ENCODE measurements at places on chromosomes 3 and 15.

GRCh38 chr3:20853890-20854289 is 667.9 kb upstream of the SGO1 start:
- DNase-seq = no peak

- DNase-seq = no peak
Measured at GRCh38 chr15:67880651-67881182, 40.9 kb upstream of the RNU6-1 start.

DNA sequence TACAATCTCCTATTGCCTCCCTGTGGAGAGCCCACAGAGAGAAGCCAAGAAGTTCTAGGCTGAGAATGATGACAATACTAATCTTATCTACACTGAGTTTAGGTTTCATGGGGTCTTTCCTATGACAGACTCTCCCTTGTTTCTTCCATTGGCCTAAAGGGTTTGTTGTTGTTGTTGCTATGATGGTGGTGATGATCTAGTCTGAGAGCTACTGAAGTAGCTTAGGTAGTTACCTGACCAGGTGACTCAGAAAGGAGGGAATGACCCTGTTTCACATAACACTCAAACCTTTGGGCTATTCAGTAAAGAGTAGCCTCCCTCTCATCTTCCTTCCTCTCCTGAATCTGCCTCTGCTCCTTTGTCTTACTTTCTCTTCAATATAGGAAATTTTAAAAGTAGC is 170.2 kb downstream of the GMNC start:
- DNase-seq = no peak

GRCh38 chr15:68812597-68813431 is 7.9 kb downstream of the ANP32A start:
- no peak for DNase-seq

GRCh38 chr3:112647122-112647521 is 6.2 kb upstream of the CCDC80 start:
- DNase-seq = no peak

DNA sequence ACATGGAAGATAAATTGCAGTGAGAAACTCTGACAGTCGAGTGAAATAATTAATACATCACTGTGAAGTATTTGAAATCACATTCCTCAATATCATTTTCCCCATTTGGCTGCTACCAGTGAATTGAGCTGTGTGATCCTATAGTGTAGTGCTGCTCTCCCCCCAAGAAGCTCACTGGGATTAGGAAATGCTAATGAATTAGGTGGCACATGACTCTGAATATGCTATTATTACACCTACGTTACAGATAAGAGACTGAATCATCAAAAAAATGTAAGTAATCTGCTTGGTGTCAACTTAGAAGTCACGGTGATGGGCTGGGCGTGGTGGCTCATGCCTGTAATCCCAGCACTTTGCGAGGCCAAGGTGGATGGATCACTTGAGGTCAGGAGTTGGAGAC is 34.7 kb upstream of the SYNM start:
- no peak for DNase-seq

DNA sequence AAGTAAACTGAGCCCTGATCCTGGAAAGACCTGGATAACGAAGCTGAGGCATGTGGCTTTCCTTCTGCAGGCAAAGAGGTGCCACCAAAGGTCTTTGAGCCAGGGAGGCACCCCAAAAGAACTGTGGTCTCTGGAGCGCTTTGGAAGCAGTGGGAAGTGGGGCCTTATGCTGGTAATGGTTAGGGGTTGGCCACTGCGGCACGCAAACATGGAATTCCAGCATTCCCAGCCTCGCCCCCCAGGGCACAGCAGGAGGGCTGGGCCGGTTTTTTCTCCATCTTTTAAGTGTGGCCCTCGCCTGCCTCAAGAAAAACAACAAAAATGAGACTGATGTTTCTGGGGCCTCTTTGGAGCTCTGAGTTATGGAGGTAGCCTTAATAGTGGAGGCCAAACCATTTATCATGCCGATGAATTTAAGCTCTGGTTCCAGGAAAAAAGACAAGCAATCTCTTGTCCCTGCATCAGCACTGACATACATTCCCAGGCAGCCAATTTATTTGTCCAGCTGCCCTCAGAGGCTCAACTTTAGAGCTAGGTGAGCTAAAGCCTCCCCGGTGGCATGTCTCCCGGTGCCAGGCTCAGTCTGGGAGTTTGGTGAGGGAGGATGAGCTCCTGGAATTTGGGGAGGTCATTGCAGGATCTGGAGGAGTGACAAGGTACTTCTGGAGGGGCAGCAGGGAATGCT is 109.0 kb downstream of the TLE3 start:
- no peak for DNase-seq

DNA sequence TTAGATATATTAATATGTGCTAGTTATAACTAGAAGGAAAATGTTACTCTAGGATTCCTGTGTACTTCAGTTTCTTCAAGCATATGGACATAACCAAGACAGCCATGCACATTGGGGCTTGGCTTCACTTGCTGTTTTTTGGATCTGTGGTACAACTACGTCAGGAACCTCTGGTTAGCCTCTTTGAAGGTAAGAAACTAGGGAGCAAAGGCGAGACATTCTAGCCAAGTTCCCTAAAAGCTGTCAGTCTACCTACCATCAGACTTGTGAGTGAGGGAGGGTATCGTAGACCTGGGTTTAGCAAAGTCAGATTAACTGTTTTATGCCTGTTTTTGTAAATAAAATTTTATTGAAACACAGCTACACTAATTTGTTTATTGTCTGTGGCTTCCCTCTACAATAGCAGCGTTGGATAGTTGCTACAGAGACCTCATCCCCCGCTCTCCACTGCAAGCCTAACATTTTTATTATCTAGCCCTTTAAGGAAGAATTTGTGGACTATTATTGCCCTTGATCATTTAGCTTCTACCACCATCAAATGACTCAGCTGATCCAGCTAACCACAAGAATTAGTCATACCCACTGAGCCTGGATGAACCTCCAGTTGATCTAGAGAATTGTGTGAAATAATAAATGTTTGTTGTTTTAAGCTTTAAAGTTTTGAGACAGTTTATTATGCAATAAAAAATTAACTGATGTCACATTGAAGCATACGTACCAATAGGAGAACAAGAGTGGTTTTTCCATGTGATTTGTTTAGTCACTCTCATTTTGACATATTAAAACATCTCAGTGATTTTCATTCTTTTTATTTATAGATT is 58.1 kb downstream of the RSRC1 start:
- no peak for DNase-seq

DNA sequence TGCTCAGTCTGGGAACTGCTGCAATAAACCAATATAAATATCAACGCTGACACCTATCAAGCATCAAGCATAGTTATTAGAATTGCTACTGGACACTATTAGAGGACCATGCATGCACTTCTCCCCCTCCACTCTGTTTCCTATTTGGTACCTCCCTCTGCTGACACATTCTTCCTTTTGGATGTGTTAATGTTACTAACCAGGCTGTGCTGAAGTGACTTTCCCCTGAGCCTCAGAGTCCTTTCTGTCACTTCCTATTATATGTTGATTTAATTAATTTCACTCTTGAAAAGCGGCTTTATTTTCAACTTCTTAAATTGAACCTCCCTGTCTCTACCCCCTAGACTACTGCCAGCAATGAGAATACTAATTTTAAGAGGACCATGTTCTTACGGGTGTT is 379.1 kb downstream of the MCTP2 start:
- DNase-seq = no peak

GRCh38 chr3:142726017-142726416 is 2.2 kb downstream of the TRPC1 start:
- no peak for DNase-seq

GRCh38 chr3:142694225-142694624 is 29.6 kb upstream of the TRPC1 start:
- no peak for DNase-seq

GRCh38 chr3:52237006-52237656 is 1.8 kb downstream of the TWF2 start:
- no peak for DNase-seq

GRCh38 chr15:60374628-60375081 is 23.1 kb downstream of the ANXA2 start:
- DNase-seq = no peak

- DNase-seq = no peak
Measured at GRCh38 chr3:140727886-140728285, 50.0 kb downstream of the TRIM42 start.

DNA sequence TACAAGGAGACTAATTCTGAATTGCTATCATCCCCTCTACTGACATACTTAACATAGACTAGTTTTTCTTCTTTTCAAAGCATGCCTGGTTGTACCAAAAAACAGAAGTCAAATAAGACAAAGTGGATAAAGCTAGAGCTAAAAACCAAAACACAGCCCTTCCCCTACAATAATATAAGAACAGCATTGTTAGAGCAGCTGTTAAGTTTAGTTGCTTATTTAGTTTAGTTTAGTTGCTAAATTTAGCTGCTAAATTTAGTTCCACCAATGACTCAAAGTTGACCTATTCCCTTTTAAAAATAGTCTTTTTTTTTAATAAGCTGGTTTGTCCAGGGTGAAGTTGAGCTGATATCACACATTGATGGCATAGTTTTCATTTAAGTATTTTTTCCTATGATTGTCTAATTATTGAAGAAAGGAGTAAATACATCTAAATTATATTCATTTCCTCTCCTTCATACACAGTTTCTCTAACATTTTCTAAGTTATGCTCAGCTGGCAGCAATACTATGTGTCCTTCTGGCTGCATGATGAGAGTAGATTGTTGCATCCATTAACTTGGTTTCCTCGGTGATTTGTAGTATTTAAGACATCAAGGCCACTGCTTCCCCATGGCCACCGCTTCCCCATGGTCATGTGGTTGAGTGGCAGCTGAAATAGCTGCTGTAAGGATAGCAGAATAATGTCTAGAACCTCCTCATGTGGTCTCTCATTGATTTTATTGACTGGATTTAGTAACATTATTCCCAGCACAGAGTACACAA is 718.6 kb upstream of the NECTIN3 start:
- DNase-seq = no peak

- no peak for DNase-seq
Measured at GRCh38 chr15:76393614-76394013, 57.0 kb downstream of the ISL2 start.

GRCh38 chr3:159919873-159920272 is 68.8 kb upstream of the IL12A start:
- DNase-seq = no peak

- DNase-seq = no peak
Measured at GRCh38 chr15:82999426-82999825, 12.0 kb downstream of the C15orf40 start.

GRCh38 chr3:37125195-37126073 is 48.9 kb downstream of the LRRFIP2 start:
- no peak for DNase-seq

DNA sequence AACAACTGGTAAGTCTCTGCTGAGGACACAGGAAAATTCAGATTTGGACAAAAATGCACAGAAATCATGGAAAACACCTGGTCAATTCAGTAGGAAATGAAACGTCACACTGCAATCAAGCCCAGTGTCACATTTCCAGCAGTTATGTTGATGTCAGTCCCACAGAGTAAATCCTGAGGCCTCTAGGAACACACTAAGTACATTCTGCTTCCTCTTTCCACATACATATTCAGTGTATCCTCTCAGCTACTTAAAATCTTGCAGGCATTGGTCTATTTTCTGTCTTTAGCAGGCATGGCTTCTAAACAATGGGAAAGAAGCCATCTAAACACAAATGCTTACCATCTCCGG is 207.8 kb downstream of the PLCL2 start:
- DNase-seq = no peak

DNA sequence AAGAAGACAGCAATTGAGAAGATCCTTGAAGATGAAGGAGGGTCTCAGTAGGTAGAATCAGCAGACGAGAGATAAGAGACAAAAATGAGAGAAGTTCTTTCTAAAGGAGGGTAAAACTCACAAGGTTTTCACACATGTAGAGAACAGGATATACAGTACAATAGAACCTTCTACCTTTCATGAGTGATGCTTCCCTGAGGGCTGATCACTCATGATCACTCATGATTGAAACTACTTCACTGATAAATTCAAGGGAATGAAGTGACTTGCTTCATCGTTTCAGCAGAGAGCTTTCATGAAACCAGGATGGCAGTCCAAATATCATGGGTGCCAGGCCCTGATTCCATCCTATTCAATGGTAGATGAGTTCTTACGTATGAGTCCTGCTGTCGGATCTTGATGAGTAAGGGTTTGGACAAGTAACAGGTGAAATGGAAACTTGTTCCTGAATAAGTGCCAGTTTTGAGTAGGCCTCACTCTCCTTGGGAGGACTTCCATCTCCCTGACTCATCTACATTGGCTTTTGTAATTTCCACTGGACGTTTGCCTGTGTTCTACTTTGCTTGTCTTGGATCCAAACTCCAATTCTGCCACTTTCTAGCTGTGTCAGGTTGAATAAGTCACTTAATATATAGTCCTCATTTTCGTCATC is 9.6 kb upstream of the CLDN16 start:
- no peak for DNase-seq

DNA sequence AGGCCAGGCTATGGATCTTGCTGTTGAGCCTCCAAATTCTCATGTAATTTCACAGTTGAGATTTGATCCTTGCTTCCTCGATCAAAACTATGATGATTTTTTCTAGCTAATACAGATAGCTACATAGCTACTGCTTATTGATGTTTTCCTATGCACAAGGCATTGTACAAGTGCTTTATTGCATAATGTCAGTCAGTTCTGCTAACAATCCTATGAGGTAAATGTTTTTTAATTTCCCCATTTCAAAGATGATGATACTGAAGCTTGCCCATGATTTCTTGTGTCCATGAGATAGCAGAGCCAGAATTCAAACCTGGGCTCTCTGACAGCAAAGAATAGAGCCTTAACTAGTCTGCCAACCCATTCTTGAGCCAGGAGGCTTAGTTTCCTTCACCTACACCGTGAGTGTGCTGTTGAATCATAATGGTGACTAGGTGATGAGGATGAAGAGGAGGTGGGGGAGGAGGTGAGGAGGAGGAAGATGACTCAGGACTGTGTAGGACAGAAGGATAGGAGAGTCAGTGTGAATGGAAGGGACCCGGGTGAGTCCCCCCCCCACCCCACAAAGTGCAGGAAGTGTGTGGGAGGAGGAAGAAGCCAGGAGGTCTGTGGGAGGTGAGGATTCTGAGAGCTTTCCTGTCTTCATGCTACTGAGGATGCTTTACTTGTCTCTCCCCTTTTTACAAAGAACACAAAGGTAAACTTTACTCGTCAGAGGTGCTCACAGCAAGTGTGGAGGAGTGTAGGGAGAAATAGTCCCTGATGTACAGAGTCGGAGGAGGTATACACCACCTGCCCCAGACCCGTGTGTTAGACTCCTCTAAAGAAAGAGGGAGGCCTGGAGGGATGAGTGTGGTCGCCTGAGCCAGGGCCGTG is 3.6 kb downstream of the TAGLN3 start:
- no peak for DNase-seq

DNA sequence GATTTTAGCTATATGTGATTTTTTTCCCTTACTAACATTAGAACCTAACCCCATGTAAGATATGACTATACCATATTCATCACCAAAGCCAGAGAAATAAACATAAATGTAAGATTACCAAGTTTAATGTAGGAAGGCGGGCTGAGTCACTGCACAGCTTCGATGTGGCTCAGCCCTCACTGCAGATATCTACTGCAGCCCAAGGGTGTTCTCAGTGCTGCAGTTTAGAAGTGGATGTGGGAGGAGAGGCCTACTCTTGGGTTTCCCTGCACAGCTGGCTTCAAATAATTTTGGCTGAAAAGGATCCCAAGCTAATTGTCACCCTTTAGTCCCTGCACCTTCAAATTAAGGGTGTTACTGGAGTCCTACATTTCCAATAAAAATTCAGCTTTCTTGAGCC is 9.3 kb downstream of the ARPP19 start:
- no peak for DNase-seq

GRCh38 chr3:147371140-147371539 is 35.2 kb downstream of the ZIC4 start:
- DNase-seq = no peak

All from left renal pelvis (tissue), 4 donors.